ENCODE measurements at places on chromosomes 6 and 20. TPM values are rescaled to one million over a fixed set of nuclear protein-coding genes. Genes with fewer than 3 reads are reported as not detected.

GRCh38 chr6:25172819-25173218, 106.4 kb upstream of the CARMIL1 start:
- no peak for DNase-seq

DNA sequence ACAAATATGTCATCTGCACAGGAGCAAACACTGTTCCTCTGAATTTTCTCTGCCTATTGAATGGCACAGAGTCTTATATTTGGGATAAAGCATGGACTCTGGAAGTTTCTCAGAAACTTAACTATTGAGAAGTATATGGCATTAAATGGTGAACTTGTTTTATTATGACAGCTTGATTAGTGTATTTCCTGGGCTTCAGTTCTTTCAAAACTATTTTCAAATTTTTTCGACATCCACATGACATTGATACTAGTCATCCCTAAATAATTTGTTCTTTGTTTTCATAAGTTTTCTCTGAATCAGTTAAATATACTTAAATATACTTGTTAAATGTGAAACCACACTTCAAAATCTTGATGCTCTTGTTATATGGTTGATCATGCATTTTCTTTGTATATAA, 144.0 kb upstream of the TSHZ2 start:
- DNase-seq, result no peak

DNA sequence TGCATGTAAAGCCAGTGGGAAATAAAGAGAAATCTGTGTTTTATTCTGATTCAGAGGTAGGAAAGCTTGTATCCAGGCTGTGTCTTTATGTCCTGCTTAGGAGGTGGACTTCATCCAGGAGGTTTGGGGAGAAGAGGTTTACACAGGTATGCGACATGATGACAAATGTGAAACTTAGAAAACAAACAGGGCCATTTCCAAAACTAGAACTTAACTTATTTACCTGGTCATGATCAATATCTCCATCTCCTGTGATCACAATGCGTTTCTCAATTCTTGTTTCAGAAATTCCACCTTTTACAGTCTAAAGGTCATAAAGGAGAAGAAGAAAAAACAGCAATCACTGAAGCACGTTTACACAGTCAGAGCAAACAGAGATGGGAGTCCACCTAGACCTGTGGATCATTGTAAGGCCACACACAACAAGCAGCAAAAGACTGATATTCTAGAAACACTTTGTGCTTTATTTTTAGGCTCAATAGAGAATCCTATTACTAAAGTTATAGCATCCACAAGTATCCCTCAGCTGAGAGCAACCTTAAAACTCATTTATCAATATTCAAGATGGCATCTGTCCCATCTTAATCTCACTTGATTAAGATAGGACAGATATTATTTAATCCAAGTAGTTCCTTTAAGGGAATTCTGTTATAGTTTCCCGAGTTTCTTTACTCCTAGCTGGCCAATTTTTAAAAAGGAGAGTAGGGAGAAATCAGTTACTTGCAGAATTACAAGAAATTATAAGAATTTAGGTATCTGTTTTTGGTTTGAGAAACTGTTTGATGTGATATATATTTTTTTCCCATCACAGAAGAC, 36.4 kb downstream of the SMLR1 start:
- DNase-seq, result no peak

DNA sequence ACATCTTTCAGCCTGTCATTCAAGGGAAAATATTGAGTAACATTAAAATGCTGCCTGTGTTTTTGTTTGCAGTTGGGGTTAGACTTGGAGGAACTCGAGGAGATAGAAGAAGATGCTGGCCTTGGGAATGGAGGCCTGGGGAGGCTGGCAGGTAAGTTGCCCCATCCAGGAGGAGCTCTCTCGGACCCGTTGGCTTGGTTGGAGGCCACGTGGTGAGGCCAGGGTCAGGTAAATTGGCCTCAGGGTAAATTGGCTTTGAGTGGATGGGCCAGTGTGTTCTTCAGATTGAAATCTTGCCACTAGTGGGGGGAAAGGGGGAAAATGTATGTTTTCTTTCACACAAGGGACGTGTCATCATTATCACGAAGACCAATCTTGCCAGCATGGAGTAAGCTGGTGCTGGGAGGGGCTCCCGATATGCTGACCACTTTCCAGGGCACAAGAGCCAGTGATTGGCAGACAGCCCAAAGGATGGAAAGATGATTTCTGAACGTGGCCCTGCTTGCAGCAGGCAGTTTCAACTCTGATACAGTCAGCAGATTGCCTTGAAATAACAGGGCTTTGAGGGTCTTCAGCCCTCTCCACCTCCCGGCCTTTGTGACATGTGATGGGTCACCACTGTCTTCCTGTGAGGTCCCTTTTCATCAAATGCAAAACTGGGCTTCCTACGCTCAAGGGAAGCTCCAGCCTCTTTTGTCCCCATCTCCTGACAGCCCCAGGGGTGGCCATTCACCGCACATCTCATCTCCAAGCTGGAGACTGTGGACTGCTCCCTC, 21.4 kb downstream of the PYGB start:
- peak; percentile 39 for DNase-seq

CYP39A1 gene
- total RNA-seq, result 7.7 TPM

C6orf118 gene
- total RNA-seq, result not detected

MYLK2 gene
- not detected for total RNA-seq

FAXC gene
- total RNA-seq, result 54.0 TPM

SLA2 gene
- total RNA-seq, result not detected

Measured in sigmoid colon (tissue), 7 donors.